ENCODE measurements at places on chromosomes 16 and 17.

- DNase-seq = peak; percentile 23
Observed at GRCh38 chr16:84505249-84506187, 1.1 kb upstream of the MEAK7 start.

GRCh38 chr16:79740252-79740651 is 139.7 kb upstream of the MAF start:
- DNase-seq = no peak

DNA sequence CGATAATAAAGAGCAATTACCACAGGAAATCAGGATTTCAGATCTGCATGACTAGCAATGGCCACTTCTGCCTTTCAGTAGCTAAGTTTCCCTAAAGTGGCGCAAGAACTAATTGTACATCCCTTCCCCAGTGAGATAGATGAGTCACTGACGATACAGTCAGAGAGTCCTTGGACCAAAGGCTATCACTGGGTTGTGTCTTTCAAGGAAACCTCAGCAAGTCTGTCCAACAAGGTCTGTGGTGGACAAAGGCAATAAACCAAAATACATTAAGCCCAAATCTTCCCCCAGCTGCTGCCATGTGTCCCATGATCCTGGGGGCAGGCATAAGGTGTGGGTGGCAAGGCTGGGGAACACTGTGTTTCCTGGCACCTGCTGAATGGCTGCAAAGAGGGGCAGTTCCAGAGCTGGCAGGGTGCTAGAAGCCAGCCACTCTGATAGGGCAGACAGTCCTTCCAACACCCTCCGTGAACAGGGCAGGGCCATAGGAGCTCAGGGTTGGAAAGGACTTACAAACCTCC is 20.5 kb upstream of the MTMR4 start:
- DNase-seq = no peak

DNA sequence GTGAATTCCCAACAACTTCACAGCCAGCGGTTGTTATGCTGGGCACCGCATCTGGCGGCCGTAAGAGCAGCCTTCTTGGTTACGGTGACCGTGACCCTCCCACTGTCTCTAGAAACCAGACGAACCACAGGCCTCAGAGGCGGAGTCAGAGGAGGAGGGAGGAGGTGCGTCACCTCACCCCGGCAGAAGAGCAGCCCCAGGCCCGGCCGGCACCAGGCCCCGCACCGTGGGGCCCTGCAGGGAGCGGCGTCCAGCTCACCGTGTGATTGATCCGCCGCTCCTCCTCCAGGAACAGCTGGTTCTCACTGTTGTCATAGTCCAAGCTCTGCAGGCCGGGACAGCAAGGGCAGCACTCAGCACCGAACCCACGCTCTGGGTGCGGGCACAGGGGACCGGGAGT is 13.7 kb downstream of the CLCN7 start:
- no peak for DNase-seq

- no peak for DNase-seq
Observed at GRCh38 chr17:41586863-41587495, at the start of gene KRT14. TSS of gene KRT14 (minus strand) at chr17:41586895. CDS start at chr17:41586834, 61 bp downstream.

DNA sequence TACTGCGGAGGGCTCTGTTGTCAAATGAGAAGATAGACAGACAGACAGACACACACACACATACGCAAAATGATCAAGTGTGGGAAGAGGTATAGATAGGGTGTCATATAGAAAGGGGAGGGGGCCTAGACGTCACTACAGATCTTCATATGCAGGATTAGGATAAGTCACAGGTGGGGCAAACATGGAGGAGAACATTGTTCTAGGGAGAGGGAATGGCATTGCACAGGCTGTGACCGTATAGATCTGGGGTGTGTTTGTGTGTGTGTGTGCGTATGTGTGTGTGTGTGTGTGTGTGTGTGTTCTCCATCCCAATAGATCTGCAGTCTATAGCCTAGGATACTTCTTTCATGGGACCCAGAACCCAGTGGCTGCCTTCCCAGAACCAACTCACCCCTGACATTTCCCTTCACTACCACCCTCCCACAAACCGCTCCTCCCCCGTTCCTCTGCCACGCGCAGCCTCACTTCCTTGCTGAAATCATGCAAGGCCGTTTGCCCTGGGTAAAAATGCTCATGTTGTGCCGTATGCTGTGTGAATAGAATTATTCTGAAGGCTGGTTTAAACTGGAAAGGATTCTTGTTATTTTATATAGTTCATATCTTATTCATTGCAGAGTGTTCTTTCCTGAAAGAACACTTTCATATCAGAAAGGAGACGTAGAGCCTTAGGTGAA is 50.5 kb upstream of the CCL1 start:
- no peak for DNase-seq

DNA sequence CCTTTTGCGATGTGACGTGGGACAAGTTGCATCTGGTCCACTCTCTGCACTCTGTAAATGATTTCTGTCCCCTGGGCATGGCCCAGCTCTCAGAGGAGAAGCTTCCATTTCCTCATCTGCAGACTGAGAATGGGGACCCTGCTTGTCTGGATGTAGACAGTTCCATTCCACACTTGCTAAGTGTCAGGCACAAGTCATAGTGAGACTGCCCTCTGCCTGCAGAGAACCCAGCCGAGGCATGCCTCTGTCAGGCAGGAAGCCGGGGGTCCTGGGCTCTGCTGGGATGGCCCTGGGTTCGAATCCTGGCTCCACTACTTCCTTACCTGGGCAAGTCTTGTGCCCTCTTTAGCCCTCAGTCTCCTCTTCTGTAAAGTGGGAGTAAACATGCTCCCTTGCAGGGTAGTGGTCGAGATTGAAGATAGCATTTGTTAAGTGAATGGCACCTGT is 4.1 kb downstream of the MAP2K3 start:
- DNase-seq = no peak

DNA sequence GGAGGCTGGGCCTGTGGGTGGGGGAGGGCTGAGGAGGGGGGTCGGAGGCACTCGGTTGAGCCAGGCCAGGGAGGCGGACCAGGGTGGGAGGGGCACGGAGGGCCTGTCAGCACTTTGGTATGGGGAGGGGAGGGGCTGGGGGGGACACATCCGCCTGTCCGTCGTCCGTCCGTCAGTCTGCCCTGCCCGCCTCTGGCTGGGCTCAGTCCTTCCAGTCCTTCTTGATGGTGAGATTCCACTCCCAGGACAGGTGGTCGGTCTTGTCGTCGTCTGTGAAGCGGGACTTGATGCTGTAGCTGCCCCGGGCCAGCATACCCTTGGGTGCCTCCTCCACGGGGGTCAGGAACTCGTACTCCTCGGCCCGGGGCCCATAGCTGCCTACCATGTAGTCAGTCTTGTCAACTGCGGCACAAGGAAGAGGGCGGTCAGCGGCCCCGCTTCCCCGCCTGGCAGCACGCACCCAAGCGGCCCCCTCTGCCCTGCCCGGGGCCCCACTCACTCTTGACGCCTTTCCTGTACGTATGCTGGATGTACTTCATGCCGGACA is 2.4 kb downstream of the ARHGDIA start:
- peak; percentile 58 for DNase-seq

- peak; percentile 56 for DNase-seq
Observed at GRCh38 chr16:30609002-30609925, 925 bp downstream of the ZNF689 start.

GRCh38 chr16:27511657-27512448 is 37.9 kb downstream of the GTF3C1 start:
- peak; percentile 75 for DNase-seq

- DNase-seq = no peak
Observed at GRCh38 chr17:50255766-50256635, 18.3 kb upstream of the TMEM92 start.

All from heart left ventricle (tissue), 16 donors.